Caco-2 (cell line): ENCODE measurements at places on chromosomes 1 and 21.

GRCh38 chr1:156704930-156705320 is 458 bp downstream of the CRABP2 start:
- no peak for DNase-seq

- no peak for DNase-seq
Measured at GRCh38 chr1:109243221-109243620, 6.1 kb upstream of the CELSR2 start.

- no peak for DNase-seq
Measured at GRCh38 chr1:21565285-21565684, 56.1 kb downstream of the ALPL start.

- DNase-seq, result no peak
Measured at GRCh38 chr1:167695147-167695546, 26.6 kb upstream of the MPZL1 start.

DNA sequence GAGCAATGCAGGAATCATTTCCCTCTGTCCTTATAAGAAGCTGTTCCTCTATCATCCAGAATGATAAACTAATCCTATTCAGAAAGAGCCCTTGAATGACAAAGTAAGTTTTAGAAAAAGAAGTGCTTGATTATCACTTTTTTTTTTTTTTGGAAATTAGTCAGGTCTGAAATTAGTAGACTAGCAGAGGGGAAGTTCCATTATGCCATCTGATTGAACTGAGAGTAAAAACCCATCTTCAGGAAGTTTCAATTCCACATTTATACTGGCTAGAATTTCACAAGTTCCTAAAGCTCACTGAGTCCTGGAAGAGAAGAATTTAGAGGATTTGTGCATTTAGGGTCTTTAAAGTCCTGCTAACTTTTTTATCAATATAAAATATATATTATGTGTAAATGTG is 128.8 kb upstream of the COA6 start:
- no peak for DNase-seq

- DNase-seq, result no peak
Measured at GRCh38 chr21:45276596-45276995, 11.1 kb downstream of the POFUT2 start.
